Right kidney (tissue), 9 donors: ENCODE measurements at places on chromosomes 3 and 15.
A peak's percentile ranks its signal among the peaks of the same experiment; 100 is the strongest.

GRCh38 chr15:92079047-92079446 is 225.5 kb downstream of the SLCO3A1 start:
- no peak for DNase-seq

DNA sequence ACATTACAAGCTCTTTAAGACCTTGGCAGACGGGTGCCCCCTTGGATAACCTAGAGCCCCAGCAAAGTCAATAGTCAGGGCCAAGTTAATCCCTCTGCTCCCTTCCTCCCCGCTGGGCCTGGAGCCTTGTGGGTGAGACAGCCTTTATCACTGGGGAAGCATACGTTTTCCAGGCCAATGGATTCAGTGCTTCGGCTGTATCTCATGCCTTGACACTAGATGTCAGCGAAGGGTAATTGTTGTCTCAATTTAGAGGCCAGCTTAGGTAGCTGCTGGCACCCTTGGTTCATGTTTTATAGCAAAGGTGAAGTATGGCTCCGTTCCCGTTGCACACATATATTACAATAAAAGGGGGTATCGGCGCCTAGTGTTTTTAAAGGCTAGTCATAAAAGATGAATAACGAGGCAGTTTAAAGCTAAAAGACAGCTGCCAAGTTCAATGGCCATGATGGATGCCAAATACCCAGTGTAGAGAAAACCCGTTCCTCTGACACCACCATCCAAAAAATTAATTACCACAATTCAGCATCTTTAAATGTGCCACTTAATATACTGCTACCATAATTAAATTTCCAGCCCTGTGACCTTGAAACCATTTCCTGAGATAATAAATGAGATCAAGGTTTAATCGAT is 52.3 kb upstream of the BNIP2 start:
- no peak for DNase-seq

DNA sequence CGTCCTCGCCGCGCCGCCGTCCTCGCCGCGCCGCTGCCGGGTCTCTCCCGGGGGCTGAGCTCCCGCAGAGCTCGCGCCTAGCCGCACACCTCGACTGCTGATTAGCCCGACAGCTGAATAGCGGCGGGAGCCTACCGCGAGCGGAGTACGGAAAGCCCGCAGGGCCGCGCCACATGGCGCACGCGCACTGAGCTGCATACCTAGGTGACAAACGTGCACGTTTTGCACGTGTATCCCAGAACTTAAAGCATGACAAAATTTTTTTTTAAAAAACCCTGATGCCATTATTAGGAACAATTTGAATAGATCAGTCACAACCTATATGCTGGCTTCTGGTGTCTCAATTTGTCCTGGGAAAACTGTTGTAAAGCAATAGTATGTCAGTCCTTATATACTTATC is at the start of gene GOLGA8A:
Gene GOLGA8A (minus strand): TSS at position 122 of the 400 bp plus-strand sequence. CDS start 48,117 bp downstream, outside the sequence.
- DNase-seq: peak; percentile 60

DNA sequence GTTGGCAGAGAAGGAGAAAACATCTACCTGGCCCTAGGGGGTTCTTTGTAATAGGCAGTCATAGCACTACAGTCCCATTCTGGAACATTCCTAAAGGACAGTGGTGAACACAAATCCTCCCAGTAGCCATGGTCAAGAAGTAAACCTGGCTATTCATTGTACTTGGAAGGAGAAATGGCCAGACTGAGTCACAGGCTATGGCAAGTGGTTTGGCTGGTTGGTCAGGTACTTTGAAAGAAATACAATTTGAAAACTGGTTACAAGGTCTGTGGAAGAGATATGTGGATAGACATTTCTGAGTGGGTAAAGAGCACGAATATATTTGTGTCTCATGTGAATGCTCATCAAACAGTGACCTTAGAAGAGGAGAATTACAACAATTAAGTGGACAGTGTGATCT is 33.0 kb upstream of the FAN1 start:
- DNase-seq: no peak

- DNase-seq: no peak
Measured at GRCh38 chr15:38316311-38316710, 63.7 kb downstream of the SPRED1 start.

DNA sequence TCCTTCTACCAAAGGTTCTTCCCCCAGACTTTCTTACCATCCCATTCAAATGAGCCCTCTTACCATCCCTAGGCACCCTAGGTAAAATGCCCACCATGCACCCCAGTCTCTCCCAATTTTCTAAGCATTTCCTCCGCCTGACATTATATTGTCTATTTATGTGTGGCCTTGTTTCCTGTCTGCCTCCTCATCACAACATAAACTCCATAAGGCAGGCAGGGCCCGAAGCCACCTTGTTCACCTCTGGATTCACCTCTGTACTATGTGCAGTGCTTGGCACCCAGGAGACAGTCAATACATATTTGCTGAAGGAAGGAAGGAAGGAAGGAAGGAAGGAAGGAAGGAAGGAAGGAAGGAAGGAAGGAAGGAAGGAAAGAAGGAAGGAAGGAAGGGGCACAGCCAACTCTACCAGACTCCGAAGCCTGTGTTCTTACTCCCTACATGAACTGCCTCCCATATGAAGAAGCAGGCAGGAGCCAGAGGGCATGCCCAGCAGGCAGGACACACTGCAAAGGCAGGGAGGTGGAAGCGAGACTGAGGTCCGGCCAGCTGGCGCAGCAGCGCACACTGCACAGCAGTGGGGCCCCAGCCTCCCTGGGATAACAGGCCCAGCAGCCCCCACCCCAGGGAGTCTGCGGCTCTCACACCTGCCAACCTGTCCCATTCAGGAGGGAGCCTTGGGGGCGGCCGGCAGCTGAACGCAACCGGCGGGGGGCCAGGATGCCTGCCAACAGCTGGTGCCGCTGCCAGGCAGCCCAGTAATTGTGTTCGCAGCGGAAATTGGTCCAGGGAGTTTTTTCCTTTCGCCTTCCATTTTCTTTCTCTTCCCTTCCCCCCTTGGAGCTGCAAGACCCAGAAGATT is 106.0 kb upstream of the LINGO1 start:
- DNase-seq: no peak

- DNase-seq: no peak
Measured at GRCh38 chr15:55802600-55803376, 59.8 kb upstream of the PRTG start.

- no peak for DNase-seq
Measured at GRCh38 chr15:89646416-89647141, 8.7 kb downstream of the KIF7 start.
